Mucosa of gallbladder (tissue), 1 donor: ENCODE measurements at places on chromosomes 13 and 19.

DNA sequence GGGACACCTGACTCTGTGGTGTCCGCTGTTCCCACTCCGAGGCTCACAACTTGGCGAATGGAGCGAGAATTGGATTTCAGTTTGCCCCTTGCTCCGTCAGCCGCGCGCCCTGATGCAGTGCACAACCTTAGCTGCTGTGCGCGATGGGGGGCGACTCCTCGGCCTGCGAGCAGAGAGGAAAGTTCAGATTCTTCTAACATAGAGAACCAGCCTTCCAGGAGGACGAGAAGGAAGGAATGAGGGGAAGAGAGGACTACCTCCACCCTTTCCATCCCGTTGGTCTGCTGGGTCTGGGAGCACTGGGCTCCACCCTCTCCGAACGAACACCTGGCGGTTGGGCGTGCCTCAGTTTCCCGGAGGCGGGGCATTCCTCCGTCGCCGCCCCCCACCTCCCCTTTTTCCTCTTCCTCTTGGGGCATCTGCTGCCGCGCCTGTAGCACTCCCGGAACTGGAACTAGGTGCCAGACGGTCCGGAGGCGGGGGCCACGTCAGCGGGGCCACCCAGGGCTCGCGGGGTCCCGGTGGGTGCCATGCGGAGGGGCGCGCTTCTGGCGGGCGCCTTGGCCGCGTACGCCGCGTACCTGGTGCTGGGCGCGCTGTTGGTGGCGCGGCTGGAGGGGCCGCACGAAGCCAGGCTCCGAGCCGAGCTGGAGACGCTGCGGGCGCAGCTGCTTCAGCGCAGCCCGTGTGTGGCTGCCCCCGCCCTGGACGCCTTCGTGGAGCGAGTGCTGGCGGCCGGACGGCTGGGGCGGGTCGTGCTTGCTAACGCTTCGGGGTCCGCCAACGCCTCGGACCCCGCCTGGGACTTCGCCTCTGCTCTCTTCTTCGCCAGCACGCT is at the start of gene KCNK6:
Gene KCNK6 (plus strand): TSS at position 425 of the 838 bp plus-strand sequence. CDS start 106 bp downstream, at position 531.
- DNase-seq: peak; percentile 51

DNA sequence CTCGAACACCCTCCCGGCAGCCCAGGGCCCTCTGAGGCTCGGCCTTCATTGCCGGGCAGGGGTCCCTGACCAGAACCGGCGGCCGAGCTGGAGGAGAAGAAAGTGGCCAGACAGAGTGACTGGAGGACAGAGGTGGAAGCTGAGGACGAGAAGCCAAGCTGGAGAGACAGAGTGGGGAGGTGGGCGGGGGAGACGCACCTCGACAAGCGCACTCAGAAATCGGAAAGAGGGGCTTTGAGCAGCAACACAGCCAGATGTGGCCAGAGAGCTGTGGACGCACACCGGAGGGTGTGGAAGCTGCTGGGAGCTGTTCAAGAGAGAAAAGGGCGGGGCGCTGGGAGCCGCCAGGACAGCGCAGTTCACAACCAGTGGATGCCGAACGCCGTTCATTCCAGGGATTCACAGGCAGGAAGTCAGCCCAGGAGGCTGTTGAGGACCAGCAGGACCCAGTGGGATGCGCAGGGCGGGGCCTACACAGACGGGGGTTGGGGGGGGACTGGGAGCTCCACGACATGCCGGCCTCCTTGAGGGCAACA is 28.2 kb upstream of the C13orf46 start:
- no peak for DNase-seq

- no peak for DNase-seq
Measured at GRCh38 chr13:50843257-50844083, at the start of gene DLEU7. Gene DLEU7, minus strand, starts transcription at chr13:50843692. Its CDS starts 46 bp downstream, at chr13:50843646.

GRCh38 chr13:43116242-43116641 is 92.9 kb downstream of the DNAJC15 start:
- no peak for DNase-seq

GRCh38 chr13:104773775-104774174 is 1707.6 kb upstream of the SLC10A2 start:
- DNase-seq: no peak
